ENCODE measurements at places on chromosomes 3 and 15.

GRCh38 chr15:39792025-39792843 lies 9.6 kb upstream of the FSIP1 start:
- DNase-seq = no peak

DNA sequence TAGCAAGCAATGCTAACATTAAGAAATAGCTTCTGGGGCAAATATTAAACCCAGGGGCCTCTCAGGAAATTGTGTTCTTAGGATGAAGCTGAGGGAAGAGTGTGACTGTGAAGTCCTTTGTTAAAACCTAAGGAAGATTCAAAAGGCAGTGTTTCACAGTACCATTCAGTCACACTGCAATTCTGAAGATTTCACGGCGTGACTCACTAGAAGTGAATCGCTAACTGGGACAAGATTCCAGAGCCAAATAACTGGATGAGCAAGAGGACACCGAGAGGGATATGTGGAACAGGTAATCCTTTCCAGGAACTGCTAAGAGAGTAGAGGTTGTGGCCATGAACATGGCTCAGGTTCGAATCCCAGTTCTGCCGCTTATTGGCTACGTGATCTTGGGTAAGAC lies 61.8 kb upstream of the SMAD3 start:
- no peak for DNase-seq

DNA sequence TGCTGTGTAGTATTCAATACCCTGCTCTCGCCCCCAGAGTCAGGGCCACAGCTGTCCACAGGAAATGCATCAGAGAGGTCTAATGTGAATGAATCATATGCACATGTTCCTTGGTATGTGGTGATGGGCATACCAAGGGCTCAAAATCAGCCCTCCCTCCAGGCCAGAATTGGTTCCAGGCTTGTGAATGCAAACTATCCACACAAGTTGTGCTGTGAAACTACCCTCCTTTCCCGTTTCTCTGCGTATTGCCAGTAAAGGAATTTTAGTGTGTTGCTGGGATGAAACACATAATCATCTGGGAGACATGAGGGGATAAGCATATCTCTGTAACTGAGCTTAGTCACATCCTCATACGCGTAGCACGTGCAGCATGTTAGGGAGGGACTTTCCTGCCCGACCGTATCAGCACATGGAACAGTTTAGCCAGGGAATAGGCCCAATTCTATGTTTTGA lies 9.2 kb upstream of the MME start:
- no peak for DNase-seq

DNA sequence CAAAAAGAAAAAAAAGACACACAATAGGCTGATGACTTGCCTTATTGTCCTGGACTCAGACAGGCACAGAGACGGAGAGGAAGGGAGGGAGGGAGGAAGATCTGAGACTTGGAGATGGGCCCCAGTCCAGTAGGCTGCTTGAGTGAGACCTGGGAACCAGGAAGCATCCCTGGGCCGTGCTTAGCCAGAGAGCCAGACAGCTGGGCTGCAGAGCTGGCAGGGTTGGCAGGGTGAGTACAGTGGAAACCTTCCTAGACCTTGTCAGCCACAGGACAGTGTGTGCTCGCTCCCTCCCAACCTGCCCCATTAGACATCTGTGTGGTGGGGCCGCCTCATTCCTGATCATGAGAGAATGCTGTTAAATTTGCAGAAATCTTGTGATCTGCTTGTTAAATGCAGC lies 107.9 kb upstream of the ALDH1A3 start:
- no peak for DNase-seq

GRCh38 chr3:45566951-45567411 lies 27.6 kb upstream of the LIMD1 start:
- DNase-seq = no peak

Data from HEK293T (cell line).